ENCODE measurements at places on chromosomes 2 and 18. TPM values are rescaled to one million over a fixed set of nuclear protein-coding genes. Genes with fewer than 3 reads are reported as not detected.

ACVR1 gene
- 5.9 TPM for polyA plus RNA-seq

COLEC11 gene
- polyA plus RNA-seq: 3.3 TPM

CREG2 gene
- not detected for polyA plus RNA-seq

TFCP2L1 gene
- polyA plus RNA-seq: 0.74 TPM

CHMP1B gene
- polyA plus RNA-seq: 27.9 TPM

SULT1C4 gene
- polyA plus RNA-seq: not detected

CFAP65 gene
- polyA plus RNA-seq: not detected

ZNF513 gene
- polyA plus RNA-seq: 13.6 TPM

RAB27B gene
- polyA plus RNA-seq: 0.67 TPM

ARL4C gene
- polyA plus RNA-seq: not detected

STAT1 gene
- polyA plus RNA-seq: 24.4 TPM

LMAN2L gene
- 12.2 TPM for polyA plus RNA-seq

GRCh38 chr18:78492813-78493371 lies 486.7 kb upstream of the SALL3 start:
- no peaks in the 10 kb centered on the region for H3K4me1 ChIP-seq
- H3K36me3 ChIP-seq: no peaks in the 10 kb centered on the region
- H3K4me3 ChIP-seq: no peak overlapping the region
- H3K27me3 ChIP-seq: peaks cover 3% of the 10 kb centered on the region

DNA sequence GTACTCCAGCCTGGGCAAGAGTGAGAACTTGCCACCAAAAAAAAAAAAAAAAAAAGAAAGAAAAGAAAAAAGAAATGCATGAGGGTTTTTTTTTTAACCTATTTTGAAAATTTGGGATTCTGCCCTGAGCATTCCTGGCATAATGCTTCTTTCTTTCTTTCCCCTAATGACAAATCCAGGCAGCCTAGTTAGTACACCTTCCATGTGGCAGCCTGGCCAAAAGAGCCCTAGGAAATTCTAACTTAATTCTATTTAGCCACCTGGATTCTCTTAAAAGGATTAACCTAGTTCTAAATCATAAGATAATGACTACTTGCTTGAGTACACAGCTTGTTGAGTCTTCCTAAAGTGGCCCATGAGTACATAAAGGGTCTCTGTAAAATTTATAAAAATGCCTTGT lies 160.1 kb downstream of the THADA start:
- H3K27ac ChIP-seq: no peak overlapping the region
- H3K4me1 ChIP-seq: no peaks in the 10 kb centered on the region
- DNase-seq: no peak
- no peaks in the 10 kb centered on the region for H3K27me3 ChIP-seq
- no peak overlapping the region for H3K4me3 ChIP-seq

DNA sequence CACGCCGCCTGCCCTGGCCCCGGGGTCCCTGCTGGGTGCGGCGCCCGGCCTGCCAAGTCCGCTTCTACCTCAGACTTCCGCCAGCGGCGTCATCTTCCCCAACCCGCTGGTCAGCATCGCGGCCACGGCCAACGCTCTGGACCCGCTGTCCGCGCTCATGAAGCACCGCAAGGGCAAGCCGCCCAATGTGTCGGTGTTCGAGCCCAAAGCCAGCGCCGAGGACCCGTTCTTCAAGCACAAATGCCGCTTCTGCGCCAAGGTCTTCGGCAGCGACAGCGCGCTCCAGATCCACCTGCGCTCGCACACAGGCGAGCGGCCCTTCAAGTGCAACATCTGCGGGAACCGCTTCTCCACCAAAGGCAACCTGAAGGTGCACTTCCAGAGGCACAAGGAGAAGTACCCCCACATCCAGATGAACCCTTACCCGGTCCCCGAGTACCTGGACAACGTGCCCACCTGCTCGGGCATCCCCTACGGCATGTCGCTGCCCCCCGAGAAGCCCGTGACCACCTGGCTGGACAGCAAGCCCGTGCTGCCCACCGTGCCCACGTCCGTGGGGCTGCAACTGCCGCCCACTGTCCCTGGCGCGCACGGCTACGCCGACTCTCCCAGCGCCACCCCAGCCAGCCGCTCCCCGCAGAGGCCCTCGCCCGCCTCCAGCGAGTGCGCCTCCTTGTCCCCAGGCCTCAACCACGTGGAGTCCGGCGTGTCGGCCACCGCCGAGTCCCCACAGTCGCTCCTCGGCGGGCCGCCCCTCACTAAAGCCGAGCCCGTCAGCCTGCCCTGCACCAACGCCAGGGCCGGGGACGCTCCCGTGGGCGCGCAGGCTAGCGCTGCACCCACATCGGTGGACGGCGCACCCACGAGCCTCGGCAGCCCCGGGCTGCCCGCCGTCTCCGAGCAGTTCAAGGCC lies 13.7 kb downstream of the SALL3 start:
- peaks cover 8% of the 10 kb centered on the region for H3K27me3 ChIP-seq
- no peaks in the 10 kb centered on the region for H3K36me3 ChIP-seq
- no peak for DNase-seq
- H3K4me3 ChIP-seq: no peak overlapping the region
- no peak overlapping the region for H3K27ac ChIP-seq

GRCh38 chr18:51857989-51858388 lies 482.0 kb upstream of the DCC start:
- H3K27ac ChIP-seq: no peak overlapping the region
- no peak for DNase-seq
- no peaks in the 10 kb centered on the region for H3K27me3 ChIP-seq
- H3K4me3 ChIP-seq: no peak overlapping the region
- no peaks in the 10 kb centered on the region for H3K36me3 ChIP-seq

- H3K36me3 ChIP-seq: peaks cover 86% of the 10 kb centered on the region
- H3K27me3 ChIP-seq: no peaks in the 10 kb centered on the region
- H3K4me1 ChIP-seq: no peaks in the 10 kb centered on the region
- no peak for DNase-seq
- H3K4me3 ChIP-seq: no peak overlapping the region
These were observed 18.6 kb downstream of the NPC1 start for GRCh38 chr18:23567671-23568070.

DNA sequence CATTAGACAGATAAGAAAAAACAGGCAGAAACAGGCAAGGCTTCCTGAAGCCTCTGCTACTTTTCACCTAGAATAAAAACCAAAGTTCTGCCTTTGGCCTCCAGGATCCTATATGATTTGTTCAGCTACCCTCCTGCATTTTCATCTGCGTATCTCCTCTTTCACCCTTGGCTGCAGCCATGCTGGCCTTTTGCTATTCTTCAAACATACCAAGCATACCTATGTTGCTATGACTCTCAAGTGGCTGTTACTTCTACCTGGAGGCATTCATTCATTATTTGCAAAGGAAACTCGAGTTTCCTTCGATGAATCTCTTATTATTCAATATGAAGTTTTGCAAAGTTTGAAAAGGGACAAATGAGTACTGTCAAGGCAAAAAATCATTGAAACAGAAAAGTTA lies 106.4 kb upstream of the HNMT start:
- H3K27ac ChIP-seq: no peak overlapping the region
- DNase-seq: no peak
- H3K4me3 ChIP-seq: no peak overlapping the region

- H3K4me1 ChIP-seq: no peaks in the 10 kb centered on the region
- no peaks in the 10 kb centered on the region for H3K27me3 ChIP-seq
- DNase-seq: no peak
- H3K4me3 ChIP-seq: no peak overlapping the region
- no peak overlapping the region for H3K27ac ChIP-seq
These were observed 266.1 kb downstream of the ZNF385B start for GRCh38 chr2:179595284-179595683.

DNA sequence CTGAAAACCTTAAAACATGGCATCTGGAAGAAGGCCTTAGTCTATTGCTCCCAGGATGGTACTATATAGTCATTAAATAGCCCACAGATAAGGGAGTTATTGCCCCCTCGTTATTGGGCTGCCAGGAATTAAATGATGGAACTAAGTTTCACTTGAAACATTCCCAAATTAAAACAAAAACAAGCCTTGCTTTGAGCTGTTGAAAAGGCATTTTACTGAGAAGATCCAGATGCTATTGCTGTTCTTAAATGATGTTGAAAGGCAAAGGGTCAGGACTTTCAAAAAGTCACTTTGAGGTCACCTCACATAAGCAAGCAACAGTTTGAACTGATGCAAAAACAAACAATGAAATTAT lies 2.0 kb upstream of the AMMECR1L start:
- DNase-seq: no peak
- H3K4me1 ChIP-seq: peaks cover 13% of the 10 kb centered on the region
- no peak overlapping the region for H3K27ac ChIP-seq
- no peaks in the 10 kb centered on the region for H3K27me3 ChIP-seq

- peaks cover 37% of the 10 kb centered on the region for H3K4me1 ChIP-seq
- H3K27ac ChIP-seq: no peak overlapping the region
- no peak for DNase-seq
- no peaks in the 10 kb centered on the region for H3K27me3 ChIP-seq
These were observed 69.9 kb downstream of the ODC1 start for GRCh38 chr2:10378189-10378588.

- no peaks in the 10 kb centered on the region for H3K36me3 ChIP-seq
- DNase-seq: no peak
- peaks cover 4% of the 10 kb centered on the region for H3K27me3 ChIP-seq
- no peak overlapping the region for H3K27ac ChIP-seq
These were observed 32.3 kb downstream of the CXCR4 start for GRCh38 chr2:136085453-136086209.

GRCh38 chr2:102159295-102159694 lies 16.7 kb downstream of the IL1R1 start:
- no peak for DNase-seq
- no peaks in the 10 kb centered on the region for H3K27me3 ChIP-seq
- no peak overlapping the region for H3K4me3 ChIP-seq
- H3K27ac ChIP-seq: no peak overlapping the region
- H3K36me3 ChIP-seq: no peaks in the 10 kb centered on the region

- H3K36me3 ChIP-seq: no peaks in the 10 kb centered on the region
- no peak overlapping the region for H3K27ac ChIP-seq
- no peaks in the 10 kb centered on the region for H3K4me1 ChIP-seq
- H3K4me3 ChIP-seq: no peak overlapping the region
- no peak for DNase-seq
These were observed 93.7 kb downstream of the MAPK4 start for GRCh38 chr18:50653402-50654093.

DNA sequence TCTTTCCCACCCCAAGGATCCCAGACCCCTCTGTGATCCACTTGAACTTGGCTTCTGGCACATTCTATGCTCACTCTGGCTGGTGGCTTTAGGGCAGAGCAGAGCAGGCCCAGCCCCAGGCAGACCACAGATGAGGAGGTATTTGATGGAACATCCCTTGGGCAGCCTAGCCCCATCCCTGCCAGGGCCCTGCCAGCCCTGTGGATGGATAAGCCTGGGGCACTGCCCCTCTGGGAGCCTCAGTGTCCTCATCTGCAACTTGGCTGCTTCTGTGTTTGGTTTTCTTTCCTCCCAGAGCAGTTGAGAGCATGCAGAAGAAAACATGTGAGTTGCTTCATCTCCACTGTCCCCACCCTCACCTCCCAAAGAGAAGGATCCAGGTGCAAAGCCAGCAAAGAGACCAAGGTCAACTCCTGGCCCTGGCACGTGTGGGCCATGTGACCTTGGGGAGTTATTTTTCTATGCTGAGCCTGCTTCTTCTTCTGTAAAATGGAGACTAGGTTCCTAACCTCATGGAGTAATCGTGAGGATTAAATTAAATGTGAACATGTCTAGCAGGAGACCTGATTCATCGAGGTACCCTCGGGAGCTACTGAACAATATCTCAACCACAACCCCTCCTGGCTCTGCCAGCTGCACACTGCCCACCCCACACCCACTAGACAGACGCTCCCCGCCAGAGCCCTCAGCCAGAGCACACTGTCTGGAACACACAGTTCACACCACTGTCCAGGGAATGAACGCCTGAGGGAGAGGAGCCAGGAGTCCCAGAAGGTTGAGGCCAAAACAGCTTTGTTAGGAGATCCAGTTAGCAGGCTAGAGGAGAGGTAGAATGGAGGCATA lies 14.6 kb upstream of the TNS1 start:
- H3K36me3 ChIP-seq: no peaks in the 10 kb centered on the region
- no peak overlapping the region for H3K27ac ChIP-seq
- no peaks in the 10 kb centered on the region for H3K27me3 ChIP-seq
- no peaks in the 10 kb centered on the region for H3K4me1 ChIP-seq

- H3K4me1 ChIP-seq: peaks cover 9% of the 10 kb centered on the region
- DNase-seq: no peak
- H3K4me3 ChIP-seq: no peak overlapping the region
- no peak overlapping the region for H3K27ac ChIP-seq
These were observed 121.9 kb downstream of the CABLES1 start for GRCh38 chr18:23257137-23257536.

GRCh38 chr18:79366177-79367094 lies 29.3 kb upstream of the NFATC1 start:
- no peak overlapping the region for H3K27ac ChIP-seq
- no peaks in the 10 kb centered on the region for H3K27me3 ChIP-seq
- H3K4me1 ChIP-seq: no peaks in the 10 kb centered on the region
- H3K4me3 ChIP-seq: no peak overlapping the region

DNA sequence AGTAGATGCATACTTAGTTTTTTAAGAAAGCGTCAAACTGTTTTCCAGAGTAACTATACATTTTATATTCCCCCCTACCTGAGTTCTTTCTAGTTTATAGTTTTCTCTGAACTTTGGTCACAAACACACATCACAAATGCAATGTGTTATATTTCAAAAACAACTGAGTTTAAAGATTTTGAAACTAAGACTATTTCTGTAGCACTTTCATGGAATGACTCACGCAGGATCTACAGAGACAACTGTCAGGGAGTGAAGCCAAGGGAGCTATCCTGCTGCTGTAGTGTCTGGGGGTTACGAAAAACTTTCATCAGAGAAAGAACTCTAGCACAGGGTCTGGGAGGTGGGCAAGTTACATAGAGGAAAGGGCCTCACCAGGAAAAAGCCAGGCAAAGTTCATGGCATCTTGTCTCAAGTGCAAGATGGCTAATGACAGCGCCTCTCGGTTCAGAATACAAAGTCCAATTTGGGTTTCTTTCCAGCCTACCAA lies 66.8 kb downstream of the UXS1 start:
- H3K27me3 ChIP-seq: no peaks in the 10 kb centered on the region
- H3K36me3 ChIP-seq: peaks cover 50% of the 10 kb centered on the region
- peaks cover 5% of the 10 kb centered on the region for H3K4me1 ChIP-seq
- no peak overlapping the region for H3K27ac ChIP-seq

GRCh38 chr2:201932511-201932910 lies 101.1 kb upstream of the FZD7 start:
- H3K27me3 ChIP-seq: peaks cover 22% of the 10 kb centered on the region
- no peak overlapping the region for H3K27ac ChIP-seq
- H3K36me3 ChIP-seq: no peaks in the 10 kb centered on the region
- no peak for DNase-seq
- H3K4me1 ChIP-seq: no peaks in the 10 kb centered on the region
- H3K4me3 ChIP-seq: no peak overlapping the region

DNA sequence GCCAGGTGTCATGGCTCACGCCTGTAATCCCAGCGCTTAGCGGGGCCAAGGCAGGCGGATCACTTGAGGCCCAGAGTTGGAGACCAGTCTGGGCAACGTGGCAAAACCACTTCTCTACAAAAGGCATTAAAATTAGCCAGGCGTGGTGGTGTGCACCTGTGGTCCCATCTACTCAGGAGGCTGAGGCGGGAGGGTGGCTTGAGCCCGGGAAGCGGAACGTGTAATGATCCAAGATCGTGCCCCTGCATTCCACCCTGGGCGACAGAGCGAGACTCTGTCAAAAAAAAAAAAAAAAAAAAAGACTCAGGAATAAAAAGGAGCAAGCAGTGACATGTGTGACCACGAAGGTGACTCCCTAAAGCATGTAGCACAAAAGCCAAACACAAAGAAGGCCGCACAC lies 50.1 kb upstream of the SALL3 start:
- H3K27ac ChIP-seq: no peak overlapping the region
- no peaks in the 10 kb centered on the region for H3K36me3 ChIP-seq
- H3K4me3 ChIP-seq: no peak overlapping the region
- H3K4me1 ChIP-seq: no peaks in the 10 kb centered on the region
- no peak for DNase-seq
- peaks cover 56% of the 10 kb centered on the region for H3K27me3 ChIP-seq
